ENCODE measurements at places on chromosomes 1 and 21. TPM values are rescaled to one million over a fixed set of nuclear protein-coding genes. Genes with fewer than 3 reads are reported as not detected.

The BCAR3 gene
- polyA plus RNA-seq: 15.0 TPM

The IQCC gene
- 3.6 TPM for polyA plus RNA-seq

The GBP4 gene
- polyA plus RNA-seq: 6.8 TPM

- no peak for DNase-seq
These were observed 82.3 kb downstream of the SYT2 start for GRCh38 chr1:202627841-202628565.

- no peak for DNase-seq
These were observed 176.6 kb downstream of the USH2A start for GRCh38 chr1:216246577-216247203.

DNA sequence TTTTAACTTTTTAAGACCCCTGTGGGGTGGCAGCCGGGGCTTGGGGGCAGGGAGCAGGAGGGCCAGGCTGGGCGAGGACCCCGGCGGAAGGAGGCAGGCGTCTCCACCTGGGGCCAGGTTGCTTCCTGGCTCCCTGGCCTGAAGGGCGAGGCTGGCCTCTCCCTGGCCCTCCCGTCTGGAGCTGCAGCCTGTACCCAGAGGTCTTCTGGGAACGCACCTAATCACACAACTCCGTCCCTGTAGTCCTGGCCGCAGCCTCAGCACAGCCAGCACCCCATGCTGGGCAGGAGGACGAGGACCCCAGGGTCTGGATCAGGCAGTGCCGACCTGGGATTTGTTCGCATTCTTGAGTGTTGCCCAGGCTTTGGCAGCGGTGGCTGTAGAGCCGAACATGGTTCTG, 14.1 kb upstream of the TTC34 start:
- no peak for DNase-seq
